H1 (cell line): ENCODE measurements at places on chromosomes 7 and 10. TPM values are rescaled to one million over a fixed set of nuclear protein-coding genes. Genes with fewer than 3 reads are reported as not detected.

DNA sequence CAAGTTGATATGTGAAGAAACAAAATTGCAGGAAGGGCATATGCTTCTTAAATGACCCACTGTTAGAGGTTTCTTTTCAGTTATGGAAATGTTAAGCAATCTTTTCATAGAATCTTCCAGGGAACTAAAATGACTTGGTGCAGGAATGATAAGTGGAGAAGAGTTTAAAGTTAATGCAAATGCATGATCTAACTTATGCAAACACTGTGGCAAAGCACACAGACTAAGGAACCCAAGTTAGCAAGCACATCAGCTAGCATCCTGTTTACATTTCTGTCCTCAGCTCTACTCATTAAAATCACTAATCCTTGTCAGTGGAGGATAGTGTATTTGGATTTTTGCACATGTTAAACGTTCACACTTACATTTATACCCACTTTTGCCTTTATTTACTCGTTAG, 9.3 kb downstream of the CLCN1 start:
- H3K4me1 ChIP-seq, result no peaks in the 10 kb centered on the region
- no peak for DNase-seq
- H3K27me3 ChIP-seq, result no peaks in the 10 kb centered on the region

GRCh38 chr10:65275296-65275695, 1650.5 kb upstream of the LRRTM3 start:
- no peak overlapping the region for H3K4me3 ChIP-seq
- H3K4me1 ChIP-seq, result peaks cover 6% of the 10 kb centered on the region; the same call in 1 of the 2 replicates
- H3K36me3 ChIP-seq, result no peaks in the 10 kb centered on the region
- no peaks in the 10 kb centered on the region for H3K27me3 ChIP-seq
- DNase-seq, result no peak
- no peak overlapping the region for H3K27ac ChIP-seq

GRCh38 chr7:120169996-120170783, 102.8 kb upstream of the KCND2 start:
- no peak for DNase-seq
- no peaks in the 10 kb centered on the region for H3K27me3 ChIP-seq
- H3K4me3 ChIP-seq, result no peak overlapping the region
- no peaks in the 10 kb centered on the region for H3K36me3 ChIP-seq
- H3K4me1 ChIP-seq, result no peaks in the 10 kb centered on the region
- H3K27ac ChIP-seq, result no peak overlapping the region

- H3K27me3 ChIP-seq, result no peaks in the 10 kb centered on the region
- no peaks in the 10 kb centered on the region for H3K4me1 ChIP-seq
- no peak for DNase-seq
- H3K4me3 ChIP-seq, result no peak overlapping the region
- no peaks in the 10 kb centered on the region for H3K36me3 ChIP-seq
- H3K27ac ChIP-seq, result no peak overlapping the region
Measured at GRCh38 chr7:42674541-42674940, 237.3 kb downstream of the C7orf25 start.

DNA sequence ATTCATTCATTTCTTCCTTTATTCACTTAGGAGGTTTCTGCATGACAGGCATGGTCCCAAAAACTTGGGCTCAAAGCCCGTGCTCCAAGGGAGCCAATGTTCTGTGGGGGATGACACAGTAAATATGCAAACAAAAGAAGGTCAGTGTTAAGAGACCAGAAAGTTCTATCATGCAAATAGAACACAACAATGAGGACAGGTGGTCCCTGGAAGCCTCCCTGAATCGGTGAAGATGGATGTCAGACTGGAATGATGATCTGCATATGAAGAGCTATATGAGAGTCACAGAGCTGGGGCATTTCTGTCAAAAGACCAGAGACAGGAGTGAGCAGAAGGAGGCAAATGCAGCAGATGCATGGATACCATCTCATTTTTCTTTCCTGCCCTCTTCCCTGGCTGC, 129.0 kb downstream of the ABCA13 start:
- peaks cover 3% of the 10 kb centered on the region; the same call in 1 of the 2 replicates for H3K4me1 ChIP-seq
- no peak overlapping the region for H3K4me3 ChIP-seq
- no peaks in the 10 kb centered on the region for H3K36me3 ChIP-seq
- DNase-seq, result no peak

- no peak overlapping the region for H3K27ac ChIP-seq
- H3K4me3 ChIP-seq, result no peak overlapping the region
- H3K27me3 ChIP-seq, result no peaks in the 10 kb centered on the region
- no peaks in the 10 kb centered on the region for H3K4me1 ChIP-seq
- no peaks in the 10 kb centered on the region for H3K36me3 ChIP-seq
Measured at GRCh38 chr10:99671386-99671785, 12.1 kb downstream of the ENTPD7 start.

- no peaks in the 10 kb centered on the region for H3K4me1 ChIP-seq
- no peak overlapping the region for H3K27ac ChIP-seq
- no peak for DNase-seq
- H3K27me3 ChIP-seq, result no peaks in the 10 kb centered on the region
Measured at GRCh38 chr10:14384915-14385314, 54.2 kb upstream of the FRMD4A start.

DNA sequence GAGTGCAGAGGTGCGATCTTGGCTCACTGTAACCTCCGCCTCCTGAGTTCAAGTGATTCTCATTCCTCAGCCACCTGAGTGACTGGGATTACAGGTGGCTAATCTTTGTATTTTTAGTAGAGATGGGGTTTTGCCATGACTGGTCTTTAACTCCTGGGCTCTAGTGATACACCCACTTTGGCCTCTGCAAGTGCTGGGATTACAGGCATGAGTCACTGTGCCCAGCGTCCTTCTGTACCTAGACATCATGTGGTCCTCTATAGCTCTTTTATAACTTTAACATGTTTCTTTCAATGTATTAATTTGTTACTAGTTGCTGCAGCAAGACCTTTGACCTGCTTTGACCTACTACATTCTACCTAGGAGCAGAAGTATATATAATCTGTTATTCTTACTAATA, 38.7 kb upstream of the BICC1 start:
- no peaks in the 10 kb centered on the region for H3K36me3 ChIP-seq
- H3K4me3 ChIP-seq, result no peak overlapping the region
- H3K27ac ChIP-seq, result no peak overlapping the region
- no peaks in the 10 kb centered on the region for H3K4me1 ChIP-seq
- no peaks in the 10 kb centered on the region for H3K27me3 ChIP-seq

GRCh38 chr10:78656417-78657162, 412.2 kb upstream of the ZMIZ1 start:
- DNase-seq, result no peak
- no peaks in the 10 kb centered on the region for H3K27me3 ChIP-seq
- no peaks in the 10 kb centered on the region for H3K36me3 ChIP-seq
- no peak overlapping the region for H3K4me3 ChIP-seq
- no peaks in the 10 kb centered on the region for H3K4me1 ChIP-seq

DNA sequence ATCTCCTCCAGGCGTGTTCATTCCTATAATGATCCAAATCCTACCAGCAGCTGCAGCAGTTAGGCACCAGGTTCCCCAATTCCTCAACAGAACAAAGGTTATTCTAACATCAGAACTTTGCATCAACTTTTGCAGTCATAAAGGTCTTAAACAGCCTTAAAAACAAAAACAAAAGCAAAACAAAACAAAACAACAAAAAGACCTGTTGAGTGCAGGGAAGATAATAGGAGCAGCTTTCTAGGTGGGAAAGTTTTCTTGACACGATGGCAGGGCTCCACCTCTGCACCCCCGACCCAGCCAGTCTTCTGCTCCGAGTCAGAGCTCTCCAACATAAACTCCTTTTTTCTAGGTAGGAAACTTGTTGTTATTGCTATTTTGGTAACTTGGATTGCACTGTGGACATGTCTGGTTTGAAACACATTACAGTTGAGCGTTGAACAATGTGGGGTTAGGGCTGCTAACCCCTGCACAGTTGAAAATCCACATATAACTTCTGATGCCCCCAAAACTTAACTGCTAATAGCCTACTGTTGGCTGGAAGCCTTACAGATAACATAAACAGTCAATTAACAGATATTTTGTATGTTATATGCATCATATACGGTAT, 77.6 kb downstream of the MTPN start:
- H3K4me1 ChIP-seq, result no peaks in the 10 kb centered on the region
- H3K4me3 ChIP-seq, result no peak overlapping the region
- H3K27me3 ChIP-seq, result no peaks in the 10 kb centered on the region
- no peak overlapping the region for H3K27ac ChIP-seq

DNA sequence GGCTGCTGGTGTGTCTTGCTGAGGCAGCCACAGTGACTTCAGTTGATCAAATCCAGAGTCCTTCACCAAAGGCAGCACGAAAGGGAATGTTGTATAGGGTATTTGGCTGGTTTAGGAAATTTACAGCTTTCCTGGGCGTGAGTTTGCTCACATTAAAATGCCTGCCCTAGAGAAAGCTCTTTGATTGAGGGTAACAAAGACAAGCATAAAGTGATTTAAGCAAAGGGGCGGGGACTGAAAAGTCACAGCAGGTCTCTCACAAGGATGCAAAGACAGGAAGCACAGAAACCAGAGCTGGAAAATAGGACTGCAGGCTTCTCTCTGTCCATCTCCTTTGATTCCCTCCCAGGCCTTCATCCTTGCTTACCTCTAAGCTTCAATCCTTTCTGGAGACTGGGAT, 139.2 kb downstream of the ELMO1 start:
- H3K4me1 ChIP-seq, result no peaks in the 10 kb centered on the region
- DNase-seq, result no peak
- H3K36me3 ChIP-seq, result no peaks in the 10 kb centered on the region
- H3K27ac ChIP-seq, result no peak overlapping the region
- no peaks in the 10 kb centered on the region for H3K27me3 ChIP-seq
- H3K4me3 ChIP-seq, result no peak overlapping the region

- H3K4me3 ChIP-seq, result no peak overlapping the region
- H3K36me3 ChIP-seq, result no peaks in the 10 kb centered on the region
- H3K27ac ChIP-seq, result no peak overlapping the region
- no peaks in the 10 kb centered on the region; the same call in 1 of the 2 replicates for H3K27me3 ChIP-seq
- no peaks in the 10 kb centered on the region for H3K4me1 ChIP-seq
Measured at GRCh38 chr7:44097064-44097932, 6.8 kb upstream of the AEBP1 start.

DNA sequence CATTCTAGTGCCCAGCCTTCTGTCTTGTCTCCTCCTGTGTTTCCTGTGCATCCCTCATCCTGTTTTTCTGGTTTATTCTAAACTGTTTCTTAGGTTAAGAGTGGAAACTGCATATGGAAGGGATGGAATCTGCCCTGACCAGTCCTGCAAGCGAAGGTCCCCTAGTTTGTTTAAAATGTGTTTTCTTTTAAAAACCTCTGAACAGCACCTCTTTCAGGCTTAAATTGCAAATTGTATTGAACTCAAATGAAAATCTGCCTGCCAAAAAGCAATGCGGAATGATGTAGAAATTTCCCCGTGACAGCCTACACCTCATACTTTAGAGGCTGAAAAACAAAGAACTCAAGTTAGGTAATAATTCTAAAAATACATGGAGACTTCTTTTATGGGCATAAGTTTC, 222.8 kb upstream of the IMMP2L start:
- H3K27ac ChIP-seq, result no peak overlapping the region
- H3K36me3 ChIP-seq, result no peaks in the 10 kb centered on the region
- no peak overlapping the region for H3K4me3 ChIP-seq
- peaks cover 10% of the 10 kb centered on the region for H3K4me1 ChIP-seq
- H3K27me3 ChIP-seq, result no peaks in the 10 kb centered on the region
- DNase-seq, result no peak

Gene POU6F2
- 1.6 and 2.0 TPM in 2 replicates for total RNA-seq

Gene CUZD1
- total RNA-seq, result 11.9 and 13.0 TPM in 2 replicates

Gene HGF
- total RNA-seq, result 0.15 and 0.60 TPM in 2 replicates

Gene MYPN
- total RNA-seq, result not detected in 2 replicates

Gene DNMBP
- 26.4 and 26.7 TPM in 2 replicates for total RNA-seq

Gene SLC13A1
- not detected in 2 replicates for total RNA-seq

Gene SPDYE11
- total RNA-seq, result not detected in 2 replicates
